ENCODE measurements at places on chromosomes 16 and 17. TPM values are rescaled to one million over a fixed set of nuclear protein-coding genes. Genes with fewer than 3 reads are reported as not detected.
A peak's percentile ranks its signal among the peaks of the same experiment; 100 is the strongest.

HSD17B2 gene
- polyA plus RNA-seq, result not detected

P2RX1 gene
- 1.4 TPM for polyA plus RNA-seq

ADORA2B gene
- polyA plus RNA-seq, result 0.61 TPM

MLKL gene
- 5.8 TPM for polyA plus RNA-seq

DNA sequence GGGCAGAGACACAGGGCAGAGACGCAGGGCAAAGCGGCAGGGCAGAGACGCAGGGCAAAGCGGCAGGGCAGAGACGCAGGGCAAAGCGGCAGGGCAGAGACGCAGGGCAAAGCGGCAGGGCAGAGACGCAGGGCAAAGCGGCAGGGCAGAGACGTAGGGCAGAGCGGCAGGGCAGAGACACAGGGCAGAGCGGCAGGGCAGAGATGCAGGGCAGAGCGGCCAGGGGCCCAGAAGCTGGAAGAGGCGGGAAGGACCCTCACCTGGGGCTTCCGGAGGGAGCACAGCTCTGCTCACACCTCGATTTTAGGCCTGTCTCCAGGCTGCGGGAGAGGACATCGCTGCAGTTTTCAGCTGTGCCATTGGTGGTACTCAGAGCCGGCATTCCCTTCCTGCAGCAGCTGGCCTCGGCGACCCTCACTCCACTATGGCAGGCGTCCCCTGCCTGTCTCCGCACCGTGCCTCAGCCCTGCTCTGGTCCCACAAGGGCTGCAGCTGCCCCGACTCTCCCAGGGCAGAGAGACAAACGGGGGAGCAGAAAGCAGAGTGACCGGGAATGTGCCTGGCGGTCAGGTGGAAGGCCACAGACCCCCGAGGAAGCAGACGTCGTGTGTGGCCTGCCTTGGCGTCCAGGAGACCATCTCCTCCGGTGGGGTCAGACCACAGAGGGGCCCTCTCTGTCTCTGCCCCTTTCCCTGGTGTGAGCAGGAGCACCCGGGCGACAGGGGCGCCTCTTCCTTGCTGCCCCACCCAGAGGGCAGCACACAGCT, 29.9 kb downstream of the SOX8 start:
- H3K4me3 ChIP-seq, result no peak overlapping the region
- DNase-seq, result no peak
- peaks cover 24% of the 10 kb centered on the region for H3K27me3 ChIP-seq
- no peaks in the 10 kb centered on the region for H3K36me3 ChIP-seq
- H3K4me1 ChIP-seq, result no peaks in the 10 kb centered on the region

- peak overlapping the region; percentile 94 for H3K27ac ChIP-seq
- H3K27me3 ChIP-seq, result no peaks in the 10 kb centered on the region
- no peak for DNase-seq
- H3K4me1 ChIP-seq, result peaks cover 84% of the 10 kb centered on the region
- peak overlapping the region; percentile 86 for H3K4me3 ChIP-seq
Observed at GRCh38 chr17:77375108-77375916, 234.5 kb downstream of the SEC14L1 start.

DNA sequence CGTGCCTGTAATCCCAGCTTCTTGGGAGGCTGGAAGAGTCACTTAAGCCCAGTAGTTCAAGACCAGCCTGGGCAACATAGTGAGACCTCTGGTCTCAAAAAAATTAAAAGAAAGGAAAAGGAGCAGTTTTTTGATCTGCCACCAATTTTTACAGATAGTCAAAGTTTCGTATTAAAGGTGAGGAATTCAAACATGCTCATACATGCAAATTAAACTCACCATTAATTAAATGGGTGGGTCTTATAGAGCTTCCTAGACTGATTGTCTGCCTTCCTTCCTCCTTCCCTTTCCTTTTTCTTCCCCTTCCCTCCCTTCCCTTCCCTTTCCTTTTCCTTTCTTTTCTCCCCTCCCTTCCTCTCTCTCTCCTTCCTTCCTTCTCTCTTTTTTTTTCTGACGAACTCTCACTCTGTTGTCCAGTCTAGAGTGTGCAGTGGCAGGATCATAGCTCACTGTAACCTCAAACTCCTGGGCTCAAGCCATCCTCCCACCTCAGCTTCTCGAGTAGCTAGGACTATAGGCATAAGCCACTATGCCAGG, 36.4 kb upstream of the VPS4A start:
- DNase-seq, result no peak
- peaks cover 34% of the 10 kb centered on the region for H3K4me1 ChIP-seq
- H3K4me3 ChIP-seq, result no peak overlapping the region
- no peaks in the 10 kb centered on the region for H3K27me3 ChIP-seq

DNA sequence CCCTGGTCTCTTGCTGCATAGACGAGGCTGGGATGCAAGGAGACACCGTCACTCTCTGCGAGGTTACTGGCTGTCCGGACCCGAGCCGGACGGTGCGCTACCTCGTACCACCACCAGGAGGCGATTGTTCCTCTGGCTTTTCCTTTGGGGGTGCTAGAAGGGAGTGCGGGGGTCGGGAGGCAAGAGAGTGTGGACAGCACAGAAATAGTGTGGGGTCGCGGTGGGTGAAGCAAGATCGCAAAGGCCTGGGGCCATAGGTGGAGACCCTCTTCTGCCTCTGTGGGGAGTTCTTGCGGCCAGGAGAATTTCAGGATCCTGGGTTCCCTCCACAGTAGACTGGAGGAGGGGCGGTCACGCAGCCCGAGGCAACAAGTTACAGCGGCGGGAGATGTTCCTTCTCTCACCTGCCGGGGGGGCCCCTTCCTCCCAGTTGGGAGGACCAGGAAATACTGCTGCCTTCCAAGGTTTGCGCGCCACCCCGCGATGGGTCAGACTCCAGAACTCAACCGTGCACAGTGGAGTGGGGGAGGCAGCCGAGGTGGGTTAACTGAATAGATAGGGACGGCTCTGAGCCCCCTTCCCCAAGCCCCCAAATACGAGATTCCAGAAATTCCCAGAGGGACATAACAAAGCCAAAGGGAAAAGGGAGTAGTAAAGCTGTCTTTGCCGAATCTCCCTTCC, 6.9 kb downstream of the PHOSPHO1 start:
- H3K27me3 ChIP-seq, result peaks cover 29% of the 10 kb centered on the region
- peaks cover 5% of the 10 kb centered on the region for H3K4me1 ChIP-seq
- no peak overlapping the region for H3K27ac ChIP-seq
- H3K36me3 ChIP-seq, result no peaks in the 10 kb centered on the region
- H3K4me3 ChIP-seq, result peak overlapping the region; percentile 39
- DNase-seq, result peak; percentile 63

GRCh38 chr16:82657239-82657638, 30.5 kb downstream of the CDH13 start:
- H3K27ac ChIP-seq, result no peak overlapping the region
- peaks cover 18% of the 10 kb centered on the region for H3K4me1 ChIP-seq
- H3K36me3 ChIP-seq, result no peaks in the 10 kb centered on the region
- H3K27me3 ChIP-seq, result no peaks in the 10 kb centered on the region
- no peak for DNase-seq

DNA sequence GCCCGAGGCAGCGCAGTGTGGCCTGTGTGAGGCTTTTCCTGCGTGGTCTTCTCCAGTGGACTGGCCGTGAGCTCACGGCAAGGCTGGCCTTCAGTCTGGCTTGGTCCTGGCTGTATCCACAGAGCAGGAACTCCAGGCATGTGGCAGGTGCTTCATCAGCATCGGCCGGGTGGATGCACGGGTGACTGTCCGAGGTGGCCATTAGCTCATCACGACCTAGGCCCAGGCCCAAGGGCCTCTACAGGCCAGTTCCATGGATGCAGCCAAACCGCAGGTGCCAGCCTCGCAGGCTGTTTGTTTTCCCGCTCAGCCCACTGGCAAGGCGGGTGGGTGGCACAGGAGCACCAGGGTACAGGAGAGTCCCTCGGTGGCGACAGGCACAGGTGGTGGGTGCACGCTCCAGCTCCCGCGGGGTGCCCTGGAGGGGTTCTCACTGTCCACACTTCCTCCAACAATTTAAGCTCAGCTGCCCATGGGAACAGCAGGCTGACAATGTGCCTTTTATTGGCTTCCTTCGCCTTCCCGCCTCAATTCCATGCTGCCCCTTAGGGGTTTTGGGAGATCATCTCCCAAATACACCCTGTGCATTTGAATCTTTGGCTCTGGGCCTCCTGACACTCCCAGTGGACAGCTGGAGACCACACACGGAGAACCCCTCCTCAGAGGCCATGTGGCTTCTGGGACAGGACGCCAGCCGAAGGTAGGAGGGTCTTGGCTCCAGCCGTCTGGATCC, 33.0 kb downstream of the ENGASE start:
- DNase-seq, result no peak
- no peak overlapping the region for H3K4me3 ChIP-seq
- H3K27ac ChIP-seq, result no peak overlapping the region
- H3K27me3 ChIP-seq, result peaks cover 28% of the 10 kb centered on the region
